ENCODE measurements at places on chromosomes 2 and 18. TPM values are rescaled to one million over a fixed set of nuclear protein-coding genes. Genes with fewer than 3 reads are reported as not detected.

The PSTPIP2 gene
- 8.2 TPM for total RNA-seq

The RFTN2 gene
- 10.2 TPM for total RNA-seq

The NGEF gene
- total RNA-seq = under 0.01 TPM

The OR6B2 gene
- total RNA-seq = not detected

The ALPI gene
- total RNA-seq = not detected

- DNase-seq = no peak
These were observed 330.8 kb downstream of the CYP26B1 start for GRCh38 chr2:71816815-71817214.

- DNase-seq = no peak
These were observed 487.5 kb downstream of the SUCLG1 start for GRCh38 chr2:83971547-83971946.

DNA sequence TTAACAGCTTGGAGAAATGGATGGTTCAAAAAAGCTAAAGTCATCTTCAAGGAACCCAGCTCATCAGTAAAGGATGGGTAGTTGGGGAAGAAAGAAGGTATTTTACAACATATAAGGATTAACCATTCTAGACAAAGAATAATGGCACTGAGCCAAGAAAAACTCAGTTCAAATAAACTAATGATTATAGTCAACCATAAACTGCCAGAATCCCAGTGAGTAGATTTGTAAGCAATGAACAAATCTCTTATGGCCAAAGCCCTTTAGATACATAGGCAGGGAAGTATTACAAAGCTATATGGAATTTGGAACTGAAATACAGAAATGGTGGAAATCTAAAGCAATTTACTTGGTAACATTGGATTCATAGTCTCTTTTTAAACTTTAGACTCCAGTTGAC, 92.4 kb upstream of the ZFP36L2 start:
- peak; percentile 71 for DNase-seq

- no peak for DNase-seq
These were observed 32.3 kb downstream of the FHOD3 start for GRCh38 chr18:36329684-36330434.

- peak; percentile 80 for DNase-seq
These were observed 1795.7 kb upstream of the PIK3C3 start for GRCh38 chr18:40159141-40160017.
